ENCODE measurements at places on chromosomes 16 and 17. TPM values are rescaled to one million over a fixed set of nuclear protein-coding genes. Genes with fewer than 3 reads are reported as not detected.

Gene ADAD2
- total RNA-seq, result 0.18 TPM

Gene HIRIP3
- total RNA-seq, result 25.1 TPM

Gene NXN
- 0.93 TPM for total RNA-seq

Gene OTOP2
- not detected for total RNA-seq

Gene GLP2R
- total RNA-seq, result not detected

Gene IRX5
- total RNA-seq, result not detected

Gene CSH1
- not detected for total RNA-seq

Gene OSGIN1
- 1.0 TPM for total RNA-seq

Gene FAM20A
- total RNA-seq, result not detected

Gene RASL10B
- 4.0 TPM for total RNA-seq

Gene CDRT15
- not detected for total RNA-seq

Gene FBXL19
- total RNA-seq, result 31.4 TPM

Gene TP53TG3C
- not detected for total RNA-seq

Gene KRTAP16-1
- total RNA-seq, result not detected

Gene KRTAP4-1
- not detected for total RNA-seq

Gene SLFN12
- total RNA-seq, result 5.4 TPM

DNA sequence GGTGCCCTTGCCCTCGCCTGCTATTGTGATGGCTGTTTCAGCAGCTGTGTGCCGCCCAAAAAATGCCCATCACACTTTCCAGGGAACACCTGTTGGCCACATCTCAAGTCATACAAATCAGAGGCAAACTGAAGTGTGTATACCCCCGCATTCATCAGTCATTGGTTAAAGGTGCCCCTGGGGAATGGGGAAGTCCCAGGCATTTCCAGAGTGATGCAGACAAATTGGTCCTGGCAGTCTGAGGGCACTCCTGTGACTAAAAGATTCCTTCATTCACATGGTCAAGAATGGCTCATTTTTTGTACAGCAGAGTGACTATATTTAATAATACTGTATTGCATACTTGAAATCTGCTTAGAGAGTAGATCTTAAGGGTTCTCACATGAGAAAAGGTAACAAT is 102.9 kb upstream of the TMEM97 start:
- no peak for DNase-seq

DNA sequence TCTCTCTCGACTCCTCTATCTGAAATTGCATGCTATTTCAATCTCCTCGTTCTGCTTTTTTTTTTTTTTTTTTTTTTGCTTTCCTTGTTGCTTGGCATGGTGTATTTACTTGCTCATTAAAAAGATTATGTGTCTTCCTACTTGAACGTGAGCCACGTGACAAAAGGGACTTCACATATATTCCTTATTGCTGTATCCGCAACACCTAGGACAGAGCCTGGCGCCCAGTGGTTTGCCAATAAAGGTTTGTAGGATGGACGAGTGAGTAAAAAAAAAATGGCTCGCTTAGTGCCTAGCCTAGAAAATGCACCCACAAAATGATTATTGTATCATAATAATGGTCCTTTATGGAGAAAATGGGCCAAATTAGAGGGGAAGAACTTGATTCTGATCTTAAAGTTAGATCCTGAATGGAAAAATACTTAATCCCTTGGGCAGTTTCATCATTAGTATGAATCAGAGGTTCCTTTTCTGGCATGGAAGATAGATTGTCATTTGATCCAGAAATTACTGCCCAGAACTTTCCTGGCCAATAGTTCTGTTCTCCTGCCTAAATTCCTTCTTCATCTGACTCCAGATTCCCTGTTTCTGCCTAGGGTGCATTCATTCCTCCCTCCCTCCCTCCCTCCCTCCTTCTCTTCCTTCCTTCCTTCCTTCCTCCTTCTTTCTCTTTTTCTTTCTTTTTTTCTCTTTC is 13.6 kb upstream of the TMEM220 start:
- no peak for DNase-seq

- no peak for DNase-seq
Observed at GRCh38 chr17:20072692-20072992, 63.5 kb downstream of the SPECC1 start.

GRCh38 chr17:40558890-40559563 is 6.2 kb downstream of the CCR7 start:
- DNase-seq, result no peak

- no peak for DNase-seq
Observed at GRCh38 chr17:63191610-63192009, 225.6 kb downstream of the TANC2 start.

GRCh38 chr17:47192554-47192953 is 3.5 kb upstream of the CDC27 start:
- no peak for DNase-seq

GRCh38 chr16:84050316-84050715 is 7.7 kb upstream of the SLC38A8 start:
- DNase-seq, result no peak

DNA sequence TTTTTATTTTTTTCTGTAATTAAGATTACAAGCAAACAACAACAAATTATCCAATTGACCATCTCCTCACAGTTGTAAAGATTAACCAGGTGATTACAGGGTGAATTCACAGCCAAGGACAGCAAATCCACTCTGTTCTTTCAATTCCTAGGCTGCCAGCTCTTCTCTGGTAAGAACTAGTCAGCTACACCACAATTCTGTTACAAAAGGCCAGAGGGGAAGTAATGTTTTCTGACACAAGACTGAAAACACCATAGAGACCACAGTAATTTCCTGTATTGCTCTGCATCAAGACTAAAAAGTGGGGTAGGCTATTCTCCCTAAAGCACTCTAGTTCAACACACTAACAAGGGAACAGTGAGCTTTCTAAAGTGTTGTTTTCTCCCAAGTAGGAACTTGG is 10.6 kb downstream of the CA10 start:
- no peak for DNase-seq

- peak; percentile 92 for DNase-seq
Observed at GRCh38 chr16:89711601-89712273, 9.0 kb downstream of the VPS9D1 start.

GRCh38 chr17:73430848-73431247 is 119.0 kb upstream of the CDC42EP4 start:
- DNase-seq, result peak; percentile 32

- no peak for DNase-seq
Observed at GRCh38 chr16:977081-977701, 4.4 kb upstream of the SOX8 start.

DNA sequence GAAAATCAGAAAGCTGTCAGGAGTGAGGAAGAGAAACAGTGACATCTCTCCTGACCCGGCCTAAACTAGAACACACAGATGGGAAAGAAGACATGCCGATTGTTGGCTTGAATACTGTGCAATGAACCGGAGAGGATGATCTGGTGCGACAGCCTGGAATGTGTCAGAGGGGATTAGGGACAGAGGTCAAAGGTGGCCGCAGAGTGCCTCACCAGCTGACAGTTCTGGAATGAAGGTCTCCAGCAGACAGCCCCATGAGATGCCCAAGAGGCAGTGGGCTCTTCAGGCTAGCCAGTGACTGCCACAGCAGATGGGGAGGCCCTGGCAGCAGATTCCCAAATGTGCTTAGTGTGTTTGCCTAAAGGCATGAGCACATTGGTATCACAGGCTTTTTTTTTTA is 623.2 kb downstream of the CDH8 start:
- no peak for DNase-seq

DNA sequence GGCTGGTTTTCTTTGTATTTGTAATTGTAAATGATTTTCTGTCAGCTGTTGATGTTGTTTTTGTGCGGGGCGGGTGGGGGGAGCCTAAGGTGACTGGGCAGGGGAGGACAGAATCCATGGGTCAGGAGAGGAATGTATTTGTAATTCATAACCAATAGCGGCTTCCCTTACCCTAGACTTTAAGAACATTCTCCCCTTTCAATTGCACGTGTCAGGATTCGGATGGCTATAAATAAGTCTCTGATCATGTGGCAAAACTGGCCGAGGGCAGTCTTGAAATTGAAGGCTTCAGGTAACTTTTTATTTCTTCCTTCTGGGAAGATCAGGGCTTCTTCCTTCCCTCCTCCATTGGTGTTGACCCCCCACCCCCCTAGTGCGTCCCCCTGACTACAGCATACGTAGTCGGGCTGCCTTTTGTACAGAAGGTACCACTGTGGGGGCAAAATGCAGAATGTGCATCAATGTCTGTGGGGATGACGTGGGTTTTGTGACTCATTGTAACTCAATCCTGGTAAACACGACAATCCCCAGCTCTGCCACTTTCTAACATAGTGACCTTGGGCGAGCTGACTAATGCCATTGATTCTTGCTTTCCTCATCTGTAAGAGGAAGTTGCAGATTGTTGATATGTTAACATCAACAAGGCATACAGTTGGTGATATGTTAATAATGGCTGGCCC is 16.2 kb downstream of the MARCHF10 start:
- DNase-seq, result no peak

DNA sequence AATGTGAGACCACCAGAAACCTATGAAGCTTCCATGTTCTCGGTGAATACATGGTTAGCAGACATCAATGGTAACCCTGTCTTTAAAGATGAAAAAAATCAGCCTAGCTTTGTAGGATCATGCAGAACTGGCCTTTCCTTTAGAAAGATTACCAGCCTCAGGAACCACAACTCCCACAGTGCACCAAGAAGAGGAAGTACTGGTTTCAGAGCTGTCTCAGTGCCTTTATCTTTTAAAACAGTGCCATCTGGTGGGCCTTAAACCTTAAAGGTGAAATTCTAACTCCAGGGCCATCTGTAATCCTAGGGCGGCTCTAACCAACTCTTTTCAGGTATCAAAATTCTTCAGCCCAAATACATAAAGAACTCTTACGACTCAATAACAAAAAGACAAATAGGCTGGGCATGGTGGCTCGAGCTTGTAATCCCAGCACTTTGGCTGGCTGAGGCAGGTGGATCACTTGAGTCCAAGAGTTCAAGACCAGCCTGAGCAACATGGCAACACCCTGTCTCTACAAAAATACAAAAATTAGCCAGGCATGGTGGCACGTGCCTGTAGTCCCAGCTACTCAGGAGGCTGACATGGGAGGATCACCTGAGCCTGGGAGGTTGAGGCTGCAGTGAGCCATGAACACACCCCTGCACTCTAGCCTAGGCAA is 5.4 kb downstream of the ATPAF2 start:
- peak; percentile 69 for DNase-seq

- no peak for DNase-seq
Observed at GRCh38 chr17:17915183-17915582, 57.0 kb downstream of the TOM1L2 start.

DNA sequence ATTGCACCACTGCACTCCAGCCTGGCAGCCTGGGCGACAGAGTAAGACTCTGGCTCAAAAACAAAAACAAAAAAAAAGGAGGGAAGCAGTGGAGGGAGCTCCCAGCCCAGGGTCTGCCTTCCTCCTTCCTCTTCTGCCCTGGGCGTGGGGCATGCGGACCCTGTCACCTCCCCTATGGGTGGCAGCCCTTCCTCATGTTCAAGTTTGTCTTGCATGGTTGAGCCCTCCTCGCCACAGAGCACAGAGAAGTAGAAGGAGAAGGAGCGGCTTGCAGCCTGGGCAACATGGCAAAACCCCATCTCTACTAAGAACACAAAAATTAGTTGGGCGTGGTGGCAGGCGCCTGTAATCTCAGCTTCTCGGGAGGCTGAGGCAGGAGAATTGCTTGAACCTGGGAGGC is 21.4 kb upstream of the TIMP2 start:
- no peak for DNase-seq

GRCh38 chr17:30599428-30600059 is 122.3 kb downstream of the GOSR1 start:
- no peak for DNase-seq

DNA sequence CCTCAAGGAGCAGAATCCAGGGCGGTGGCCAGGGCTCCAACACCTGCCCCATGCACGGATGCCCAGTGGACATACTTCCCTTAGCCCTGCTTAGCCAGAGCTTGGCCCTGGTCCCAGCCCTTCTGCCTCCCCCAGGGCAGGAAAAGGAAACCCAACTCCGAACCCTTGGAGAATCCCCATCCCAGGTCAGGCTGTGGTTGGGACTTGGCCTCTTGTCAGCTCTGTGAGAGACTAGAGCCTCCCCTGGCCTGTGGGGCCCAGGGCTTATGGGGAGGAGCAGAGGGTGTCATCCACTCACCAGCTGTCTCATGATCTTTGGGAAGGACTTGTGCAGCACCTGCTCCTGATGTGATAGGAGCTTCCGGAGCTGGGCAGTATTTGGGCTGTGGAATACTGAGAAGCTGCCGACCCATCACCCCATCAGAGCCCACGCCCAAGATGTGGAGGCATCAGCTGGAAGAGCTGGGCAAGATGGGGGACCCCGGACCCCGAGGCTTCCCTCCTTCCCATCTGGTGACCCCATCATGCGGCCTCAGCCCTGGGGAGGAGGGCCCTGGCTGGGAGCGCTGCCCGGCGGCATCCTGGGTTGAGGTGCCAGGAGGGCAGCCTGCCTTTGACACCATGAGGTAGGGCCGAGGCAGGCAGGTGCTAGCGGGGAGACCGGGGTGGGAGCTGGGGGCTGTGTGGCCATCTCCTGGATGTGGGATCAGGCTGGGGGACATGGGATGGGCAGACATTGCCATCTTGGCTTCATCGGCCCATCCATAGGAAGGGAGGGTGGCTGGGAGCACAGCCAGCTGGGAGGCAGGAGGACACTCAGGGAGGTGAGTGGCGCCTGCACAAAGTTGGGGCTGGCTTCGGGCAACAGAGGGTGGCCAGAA is 45.1 kb downstream of the TNFRSF13B start:
- DNase-seq, result no peak

- DNase-seq, result no peak
Observed at GRCh38 chr16:50636753-50637374, 44.2 kb downstream of the SNX20 start.

- peak; percentile 39 for DNase-seq
Observed at GRCh38 chr16:78444-79150, 572 bp downstream of the MPG start.

DNA sequence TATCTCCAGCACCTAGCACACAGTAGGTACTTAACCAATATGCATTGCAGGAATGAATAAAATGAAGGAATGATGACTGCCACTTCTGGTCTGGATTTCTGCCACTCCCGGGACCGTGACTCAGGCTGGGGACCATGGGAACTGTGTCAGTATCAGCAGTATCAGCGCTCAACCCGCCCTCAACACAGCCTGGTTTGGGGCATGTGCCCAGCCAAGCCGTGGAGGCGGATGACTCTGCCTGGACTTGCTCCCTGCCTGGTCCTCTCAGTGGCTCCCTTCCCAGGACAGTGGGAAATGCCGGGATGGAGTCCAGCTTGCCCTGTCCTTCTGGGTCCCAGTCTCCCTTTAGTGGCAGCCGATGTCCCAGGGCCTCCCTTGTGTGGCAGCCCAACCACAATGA is 55.1 kb downstream of the SRCIN1 start:
- DNase-seq, result no peak
